ENCODE measurements at places on chromosomes 4 and X. TPM values are rescaled to one million over a fixed set of nuclear protein-coding genes. Genes with fewer than 3 reads are reported as not detected.
A peak's percentile ranks its signal among the peaks of the same experiment; 100 is the strongest.

- DNase-seq = no peak
These were observed 89.5 kb downstream of the OR13H1 start for GRCh38 chrX:131633285-131633917.

DNA sequence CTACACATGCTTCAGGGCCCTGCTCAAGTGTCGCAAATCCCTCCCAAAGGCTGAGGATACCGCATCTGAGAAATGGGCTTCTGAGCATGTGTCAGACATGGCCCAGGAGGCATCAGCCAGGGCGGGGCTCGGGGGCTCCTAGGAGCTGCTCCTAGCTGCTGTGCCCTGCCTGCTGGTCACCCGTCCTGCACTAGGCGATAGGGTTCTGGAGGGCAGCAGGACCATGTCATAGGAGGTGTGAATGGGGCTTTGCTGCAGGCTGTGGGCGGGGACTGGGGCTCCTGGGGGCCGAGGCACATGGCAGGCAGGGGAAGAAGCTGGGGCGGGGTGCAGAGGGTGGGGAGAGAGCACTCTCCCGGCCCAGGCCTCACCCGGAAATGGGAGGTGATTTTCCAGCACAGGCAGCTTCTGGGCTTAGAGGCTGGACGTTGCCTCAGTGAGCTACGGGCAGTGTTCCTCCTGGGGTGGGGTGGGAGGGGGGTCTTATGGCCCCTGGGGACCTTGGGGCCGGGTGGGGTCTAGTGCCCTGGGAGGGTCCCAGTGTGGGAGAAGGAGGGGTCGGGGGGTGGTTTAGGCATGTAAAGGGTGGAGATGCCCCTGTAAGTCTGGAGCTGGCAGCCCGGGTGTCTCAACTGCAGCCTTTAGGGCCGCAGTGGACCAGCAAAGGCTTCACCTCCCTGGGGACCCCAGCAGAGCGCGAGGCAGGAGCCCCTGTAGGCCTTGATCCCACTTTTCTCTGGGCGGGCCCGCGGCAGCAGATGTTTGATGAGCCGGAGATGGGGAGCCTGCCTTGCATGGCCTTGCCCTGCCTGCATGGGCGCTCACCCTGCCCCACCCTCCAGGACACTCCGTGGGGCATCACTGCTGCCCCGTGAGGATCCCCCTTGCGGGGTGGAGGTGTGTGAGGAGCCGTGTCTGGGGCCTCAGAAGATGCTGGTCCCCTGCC, 98.6 kb upstream of the LRPAP1 start:
- DNase-seq = no peak

- no peak for DNase-seq
These were observed 7.5 kb upstream of the SPINK2 start for GRCh38 chr4:56828784-56829535.

DNA sequence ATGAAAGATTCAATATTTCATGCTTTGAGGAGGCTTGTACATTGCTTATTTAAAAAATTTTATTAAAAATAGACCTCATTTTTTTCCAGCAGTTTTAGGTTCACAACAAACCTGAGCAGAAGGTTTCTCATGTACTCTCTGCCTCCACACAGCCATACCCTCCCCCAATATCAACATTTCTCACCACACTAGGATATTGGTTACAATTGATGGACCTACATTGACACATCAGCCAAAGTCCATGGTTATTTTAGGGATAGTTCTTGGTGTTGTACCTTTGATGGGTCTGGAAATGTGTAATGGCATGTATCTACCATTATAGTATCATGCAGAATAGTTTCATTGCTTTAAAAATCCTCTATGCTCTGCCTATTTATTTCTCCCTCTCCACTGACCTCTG, 611.0 kb downstream of the KCTD8 start:
- DNase-seq = no peak

DNA sequence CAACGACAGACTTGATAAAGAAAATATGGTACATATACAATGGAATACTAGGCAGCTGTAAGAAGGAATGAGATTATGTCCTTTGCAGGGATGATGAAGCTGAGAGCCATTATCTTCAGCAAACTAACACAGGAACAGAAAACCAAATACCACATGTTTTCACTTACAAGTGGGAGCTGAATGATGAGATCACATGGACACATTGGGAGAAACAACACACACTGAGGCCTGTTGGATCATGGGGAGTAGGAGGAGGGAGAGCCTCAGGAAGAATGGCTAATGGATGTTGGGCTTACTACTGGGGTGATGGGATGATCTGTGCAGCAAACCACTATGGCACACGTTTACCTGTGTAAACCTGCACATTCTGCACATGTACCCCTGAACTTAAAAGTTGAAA, 209.7 kb downstream of the SPRY1 start:
- no peak for DNase-seq

DNA sequence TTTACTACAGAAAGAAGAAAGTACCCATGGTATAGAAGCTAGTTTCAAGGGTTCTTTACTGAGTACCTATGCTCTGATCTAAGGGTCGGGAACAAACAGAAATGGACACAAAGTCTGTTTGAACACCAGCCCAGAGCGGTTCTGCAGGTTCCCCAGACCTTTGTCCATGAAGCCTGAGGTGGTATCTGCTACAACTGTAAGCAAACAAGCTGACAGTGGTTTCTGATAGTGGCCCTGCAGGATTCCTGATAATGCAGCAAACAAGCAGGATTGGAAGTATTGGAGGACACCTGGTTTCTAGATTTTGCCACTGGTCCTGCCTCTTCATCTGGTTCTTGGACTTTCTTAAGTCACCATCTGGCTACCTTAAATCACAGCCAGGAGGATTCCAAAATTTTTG, 23.7 kb downstream of the SMPX start:
- DNase-seq = no peak

GRCh38 chr4:85725721-85726170, 250.8 kb downstream of the ARHGAP24 start:
- peak; percentile 56 for DNase-seq

DNA sequence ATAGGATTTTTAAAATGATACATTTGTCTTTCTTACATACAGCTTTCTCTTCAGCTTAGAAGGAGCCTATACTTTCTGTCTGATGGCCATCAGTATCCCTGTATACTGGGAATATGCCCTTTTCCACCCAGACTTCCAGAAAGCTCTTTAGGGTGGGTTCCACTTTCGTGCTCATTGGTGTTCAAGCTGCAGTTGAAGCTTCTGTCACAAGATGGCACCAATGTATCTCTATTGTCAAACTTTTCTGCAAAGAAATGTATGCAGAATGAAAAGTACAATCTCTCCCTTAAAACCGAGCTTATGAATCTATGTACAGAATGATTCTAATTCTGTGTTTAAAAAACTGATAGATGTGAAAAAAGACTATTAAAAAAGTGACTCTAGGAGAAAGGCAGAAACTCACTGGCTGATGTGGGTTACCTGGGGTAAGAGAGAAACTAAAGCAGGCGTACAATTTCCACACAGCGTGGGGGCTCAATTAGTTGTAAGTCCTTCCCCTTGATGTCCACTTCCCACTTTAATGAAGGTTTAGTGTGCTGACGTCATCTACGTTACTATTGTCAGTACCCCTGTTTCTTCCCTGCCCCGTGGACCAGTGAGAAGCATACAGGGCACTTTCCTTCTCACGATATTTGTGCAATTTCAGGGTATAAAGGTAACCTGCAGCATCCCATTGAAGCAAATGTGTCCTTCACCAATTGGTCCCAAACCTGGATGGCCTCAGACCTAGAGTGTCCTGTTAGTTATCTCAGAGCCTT, 57.3 kb upstream of the TCEAL2 start:
- no peak for DNase-seq

- DNase-seq = no peak
These were observed 175.0 kb downstream of the APBB2 start for GRCh38 chr4:41039317-41039716.

GRCh38 chr4:17058536-17058915, 160.1 kb upstream of the LDB2 start:
- peak; percentile 34 for DNase-seq

GRCh38 chr4:182536221-182536811, 293.1 kb downstream of the TENM3 start:
- DNase-seq = no peak

DNA sequence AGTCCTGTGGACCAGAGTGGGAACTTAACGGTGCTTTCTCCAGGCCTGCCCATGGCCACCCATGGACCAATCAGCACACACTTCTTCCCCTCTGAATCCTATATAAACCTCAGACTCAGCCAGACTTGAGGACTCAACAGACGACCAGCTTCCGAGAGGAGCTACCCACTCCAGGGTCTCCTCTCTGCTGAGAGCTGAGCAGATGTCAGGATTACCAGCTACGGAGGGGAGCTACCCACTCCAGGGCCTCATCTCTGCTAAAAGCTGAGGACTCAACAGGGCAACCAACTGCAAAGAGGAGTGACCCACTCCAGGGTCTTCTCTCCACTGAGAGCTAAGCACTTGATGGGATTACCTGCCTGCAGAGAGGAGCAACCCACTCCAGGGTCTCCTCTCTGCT, 80.0 kb upstream of the DDX60 start:
- DNase-seq = no peak

DNA sequence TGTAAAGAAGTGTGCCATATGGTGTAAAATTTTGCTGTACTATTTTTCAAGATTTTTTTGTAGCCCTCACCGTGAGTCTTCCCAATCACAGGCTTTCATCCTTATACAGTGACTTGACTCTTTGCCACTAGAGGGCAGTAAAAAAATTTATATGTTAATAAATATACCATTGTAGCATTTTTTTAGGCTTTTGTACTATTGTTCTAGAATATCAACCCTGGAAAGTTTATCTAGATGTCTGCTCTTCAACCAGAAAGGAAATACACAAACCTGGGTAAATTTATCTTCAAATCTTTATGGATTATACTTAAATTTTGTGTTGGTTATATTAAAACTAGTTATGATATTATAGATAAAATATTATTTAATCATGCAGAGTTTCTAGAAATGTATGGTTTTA, 235.3 kb downstream of the TENM3 start:
- no peak for DNase-seq

DNA sequence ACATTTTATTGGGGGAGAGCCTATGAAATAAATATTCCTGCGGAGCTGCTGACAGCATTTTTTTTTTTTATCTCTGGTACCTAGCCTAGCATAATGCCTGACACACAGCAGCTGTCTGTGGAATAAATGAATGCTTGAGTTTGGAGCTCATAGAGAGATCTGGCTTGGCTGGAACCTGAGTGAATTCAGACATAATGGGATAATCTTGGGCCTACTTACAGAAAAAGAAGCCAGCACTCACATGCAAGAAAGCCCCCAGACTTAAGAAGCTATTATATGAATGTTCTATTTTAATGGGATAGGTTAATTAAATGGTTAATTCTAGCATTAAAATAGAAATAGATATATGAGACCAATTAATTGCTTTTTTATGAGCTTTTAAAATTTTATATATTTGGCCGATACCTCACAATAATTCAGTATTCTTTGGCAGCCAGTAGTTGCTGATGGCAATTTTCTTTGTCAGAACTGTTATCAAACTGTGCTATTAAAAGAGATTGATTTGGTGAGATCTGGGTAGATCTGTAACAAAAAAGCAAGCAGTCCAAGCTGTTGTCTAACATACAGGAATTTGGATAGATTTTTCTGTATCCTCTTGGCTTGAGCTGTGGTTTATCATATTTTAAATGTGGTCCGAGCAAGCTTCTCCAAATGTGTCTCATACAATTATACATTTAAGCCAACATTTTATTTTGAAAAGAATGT, 654.2 kb downstream of the PCDH7 start:
- DNase-seq = no peak

- no peak for DNase-seq
These were observed 127.9 kb downstream of the SLC39A8 start for GRCh38 chr4:102217345-102217744.

DNA sequence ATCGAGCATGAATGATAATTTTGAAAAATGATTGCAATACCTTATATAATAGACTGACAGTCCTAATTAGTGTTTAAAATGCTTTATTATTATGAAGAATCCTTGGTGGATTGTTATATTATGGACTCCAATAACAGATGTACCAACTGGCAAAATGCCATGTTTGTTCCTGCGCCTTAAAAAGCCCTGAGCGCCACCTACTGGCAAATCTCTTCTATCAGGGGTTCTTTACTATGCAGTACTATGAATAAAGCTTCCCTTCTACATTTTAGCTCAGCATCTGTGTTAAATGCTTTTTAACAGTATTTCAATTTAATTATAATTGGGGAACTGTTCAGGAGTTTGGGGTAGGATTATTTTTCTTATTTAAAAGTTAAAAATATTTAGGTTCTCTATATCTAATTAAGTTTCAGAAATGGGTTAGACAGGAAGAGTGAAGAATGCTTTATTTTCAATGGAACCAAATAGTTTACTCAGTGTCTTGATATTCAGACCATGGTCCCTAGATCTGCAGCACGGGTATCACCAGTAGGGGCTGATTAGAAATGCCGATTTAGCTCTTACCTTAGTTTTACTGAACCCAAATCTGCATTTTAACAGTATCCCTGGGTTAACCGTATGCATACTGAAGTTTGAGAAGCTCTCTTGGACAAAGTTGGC, 20.0 kb downstream of the CFAP97 start:
- peak; percentile 64 for DNase-seq

DNA sequence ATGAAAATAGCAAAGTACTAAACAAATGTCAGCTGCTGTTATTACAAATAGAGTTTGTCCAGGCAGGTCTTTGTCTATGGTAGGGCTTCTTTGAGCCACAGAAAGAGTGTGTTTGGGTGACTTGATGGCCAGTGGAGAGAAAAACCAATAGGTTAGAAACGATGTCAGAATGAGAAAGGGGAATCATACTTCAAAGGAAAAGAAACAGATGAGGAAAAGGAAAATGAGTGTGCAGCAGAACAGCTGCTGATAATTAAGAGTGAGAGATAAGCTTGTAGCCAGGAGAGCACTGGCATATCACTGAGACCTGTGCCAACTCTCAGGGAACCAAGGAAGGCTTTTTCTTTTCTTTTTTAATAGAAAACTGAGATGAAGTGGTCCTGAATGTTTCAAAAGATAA, 257.2 kb downstream of the ARHGAP24 start:
- no peak for DNase-seq

DNA sequence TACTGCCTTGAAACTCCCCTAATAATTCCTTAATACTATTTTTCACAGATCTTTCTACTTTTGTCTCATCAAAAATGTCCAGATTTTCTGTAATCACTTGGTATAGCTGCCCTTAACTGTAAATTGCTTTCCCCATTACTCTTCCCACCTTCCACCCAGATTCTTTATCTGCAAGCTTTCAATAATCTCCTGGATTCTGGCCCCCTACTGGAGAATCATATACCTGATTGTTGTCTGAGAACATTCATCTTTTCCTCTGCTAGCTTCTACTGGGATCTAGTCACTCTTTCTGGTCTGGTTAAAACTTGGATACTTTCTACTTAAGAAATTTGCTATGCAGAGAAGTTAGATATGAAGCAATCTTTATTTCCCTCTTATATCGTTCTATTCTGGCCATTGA, 552.6 kb downstream of the PCDH19 start:
- DNase-seq = no peak

GRCh38 chr4:3302786-3303564, 10.2 kb downstream of the RGS12 start:
- no peak for DNase-seq

ANXA10 gene
- total RNA-seq = not detected

LUZP4 gene
- total RNA-seq = not detected

CASP3 gene
- 11.3 TPM for total RNA-seq

ADH1A gene
- total RNA-seq = 0.57 TPM

TBC1D19 gene
- total RNA-seq = 6.5 TPM

TAF7L gene
- total RNA-seq = not detected

IRS4 gene
- not detected for total RNA-seq

JAKMIP1 gene
- not detected for total RNA-seq

PF4V1 gene
- not detected for total RNA-seq

FAM156B gene
- 5.9 TPM for total RNA-seq
